ENCODE measurements at places on chromosomes 16 and 17.

- no peak for DNase-seq
Observed at GRCh38 chr16:57999366-57999970, 1.0 kb downstream of the ZNF319 start.

GRCh38 chr17:58741121-58741625 is 14.5 kb upstream of the PPM1E start:
- DNase-seq, result no peak

DNA sequence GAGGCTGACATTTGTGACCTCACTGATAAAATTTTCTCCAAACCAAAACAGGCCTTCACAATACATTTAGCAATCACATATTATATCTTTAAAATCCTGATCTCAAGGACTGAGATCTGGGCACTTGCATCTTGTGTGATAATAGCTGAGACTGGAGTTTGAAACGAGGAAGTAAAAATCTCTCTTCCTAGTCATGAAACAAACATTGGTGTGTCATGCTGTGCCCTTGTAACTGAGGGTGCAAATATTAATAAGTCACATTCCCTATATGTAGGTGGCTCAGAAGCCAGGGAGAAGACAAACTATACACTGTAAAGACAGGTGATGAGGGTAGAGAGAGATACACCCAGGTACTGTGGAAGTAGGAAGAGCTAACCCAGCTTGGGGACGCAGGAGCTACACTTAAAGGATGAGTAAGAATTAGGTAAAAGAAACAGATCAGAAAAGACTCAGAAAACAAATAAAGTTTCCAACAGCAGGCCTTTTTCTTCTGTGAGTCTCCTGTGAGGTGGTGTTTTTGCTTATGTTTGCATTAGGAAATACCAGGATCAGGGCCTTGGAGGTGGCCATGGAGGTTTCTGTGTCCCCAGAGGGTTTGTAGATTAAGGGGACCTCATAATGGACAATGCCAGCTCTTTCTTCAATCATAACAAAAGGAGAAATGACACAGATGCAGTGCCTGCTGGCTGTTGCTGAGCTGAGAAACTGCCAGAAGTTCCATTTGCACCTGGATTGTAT is 335.7 kb downstream of the GRIN2A start:
- DNase-seq, result no peak

- peak; percentile 29 for DNase-seq
Observed at GRCh38 chr16:88007321-88007731, 56.1 kb downstream of the BANP start.

DNA sequence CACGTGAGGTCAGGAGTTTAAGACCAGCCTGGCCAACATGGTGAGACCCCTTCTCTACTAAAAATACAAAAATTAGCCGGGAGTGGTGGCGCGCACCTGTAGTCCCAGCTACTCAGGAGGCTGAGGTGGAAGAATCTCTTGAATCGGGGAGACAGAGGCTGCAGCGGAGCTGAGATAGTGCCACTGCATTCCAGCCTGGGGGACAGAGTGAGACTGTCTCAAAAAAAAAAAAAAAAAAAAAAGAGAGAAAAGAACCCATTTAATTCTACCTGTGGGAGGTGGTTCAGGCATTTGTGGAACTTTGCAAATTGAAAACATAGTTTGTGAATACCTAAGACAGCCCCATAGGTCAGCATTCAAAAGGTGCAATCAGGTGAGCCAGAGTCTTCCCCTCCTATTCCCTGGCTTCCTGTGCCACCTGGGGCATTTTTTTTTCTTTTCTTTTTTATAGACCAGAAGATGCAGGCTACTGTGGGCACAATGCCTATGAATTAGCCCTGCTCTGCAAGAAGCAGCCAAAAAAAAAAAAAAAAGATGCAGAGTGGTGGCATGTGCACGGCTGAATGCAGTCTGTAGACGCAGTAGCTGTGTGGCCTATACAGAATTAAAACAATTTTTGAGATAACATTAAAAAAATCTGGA is 9.1 kb upstream of the SOCS3 start:
- no peak for DNase-seq

GRCh38 chr17:45319239-45319703 is 2.5 kb upstream of the MAP3K14 start:
- no peak for DNase-seq

DNA sequence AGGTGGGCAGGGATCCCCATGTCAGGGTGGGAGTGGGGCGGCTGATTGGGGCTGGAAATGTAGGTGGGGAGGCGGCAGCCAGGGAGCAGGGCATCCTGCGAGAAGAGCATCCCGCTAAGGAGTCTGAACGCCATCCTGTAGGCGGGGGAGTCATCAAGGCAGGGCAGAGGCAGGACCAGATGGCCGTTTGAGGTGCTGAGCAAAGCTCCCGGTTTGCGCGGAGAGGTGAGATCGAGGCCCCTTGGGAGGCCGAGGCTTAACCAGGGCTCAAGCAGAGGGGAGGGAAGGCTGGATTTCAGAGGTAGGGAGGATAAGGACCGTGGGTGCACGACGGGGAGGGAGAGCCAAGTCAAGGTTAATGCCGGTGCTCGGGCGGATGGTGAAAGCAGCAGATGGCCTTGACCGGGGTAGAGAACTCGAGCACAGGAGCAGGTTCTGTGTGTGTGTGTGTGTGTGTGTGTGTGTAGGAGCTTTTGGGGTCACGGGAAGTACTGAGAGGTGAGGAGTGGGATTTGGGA is 472 bp upstream of the NME2 start:
- DNase-seq, result no peak

- DNase-seq, result no peak
Observed at GRCh38 chr17:68446626-68447041, 10.7 kb downstream of the WIPI1 start.

GRCh38 chr17:51097708-51098446 is 22.8 kb downstream of the SPAG9 start:
- DNase-seq, result no peak

DNA sequence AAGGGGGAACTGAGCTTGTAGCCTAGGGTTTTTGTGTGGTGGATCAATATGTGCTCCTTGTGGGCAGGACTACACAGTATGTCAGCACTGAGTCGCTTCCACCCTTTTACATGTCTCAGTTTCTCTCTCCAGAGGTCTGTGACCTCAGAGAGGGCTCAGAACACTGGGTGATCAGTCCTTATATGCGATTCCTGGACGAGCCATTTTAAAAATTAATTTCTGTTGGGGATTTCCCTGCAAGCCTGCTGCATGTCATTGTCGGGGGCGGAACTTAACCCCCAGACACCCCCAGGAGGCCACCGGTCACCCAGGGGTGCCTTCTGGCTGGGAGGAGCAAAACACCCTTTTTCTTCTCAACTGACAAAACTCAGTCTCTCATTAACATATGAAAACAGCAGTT is 14.1 kb downstream of the DHRS7B start:
- DNase-seq, result no peak

GRCh38 chr17:80254396-80255251 is 6.0 kb upstream of the RNF213 start:
- DNase-seq, result no peak

DNA sequence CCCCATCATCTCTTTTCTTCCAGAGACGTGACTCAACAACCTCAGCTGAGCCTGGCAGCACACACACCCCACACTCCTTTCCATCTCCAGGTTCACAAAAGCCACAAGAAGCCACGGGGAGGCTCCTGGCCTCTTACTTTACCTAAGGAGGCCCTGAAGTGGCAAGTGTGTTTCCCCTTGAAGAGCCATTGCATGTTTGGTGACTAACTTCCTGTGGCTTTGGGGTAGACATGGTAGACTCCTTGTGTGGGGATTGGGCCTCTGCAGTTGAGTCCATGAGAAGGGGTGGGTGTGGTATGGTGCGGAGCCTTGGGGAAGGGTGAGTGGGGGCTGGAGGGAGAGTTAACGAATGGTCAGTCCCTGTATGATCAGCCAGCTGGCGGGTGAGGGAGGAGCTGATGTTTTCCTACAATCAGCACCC is 24.2 kb downstream of the SAP30BP start:
- DNase-seq, result no peak

GRCh38 chr16:50642349-50642748 is 38.8 kb downstream of the SNX20 start:
- DNase-seq, result no peak

GRCh38 chr16:19804538-19805323 is 79.9 kb downstream of the GPRC5B start:
- peak; percentile 35 for DNase-seq

DNA sequence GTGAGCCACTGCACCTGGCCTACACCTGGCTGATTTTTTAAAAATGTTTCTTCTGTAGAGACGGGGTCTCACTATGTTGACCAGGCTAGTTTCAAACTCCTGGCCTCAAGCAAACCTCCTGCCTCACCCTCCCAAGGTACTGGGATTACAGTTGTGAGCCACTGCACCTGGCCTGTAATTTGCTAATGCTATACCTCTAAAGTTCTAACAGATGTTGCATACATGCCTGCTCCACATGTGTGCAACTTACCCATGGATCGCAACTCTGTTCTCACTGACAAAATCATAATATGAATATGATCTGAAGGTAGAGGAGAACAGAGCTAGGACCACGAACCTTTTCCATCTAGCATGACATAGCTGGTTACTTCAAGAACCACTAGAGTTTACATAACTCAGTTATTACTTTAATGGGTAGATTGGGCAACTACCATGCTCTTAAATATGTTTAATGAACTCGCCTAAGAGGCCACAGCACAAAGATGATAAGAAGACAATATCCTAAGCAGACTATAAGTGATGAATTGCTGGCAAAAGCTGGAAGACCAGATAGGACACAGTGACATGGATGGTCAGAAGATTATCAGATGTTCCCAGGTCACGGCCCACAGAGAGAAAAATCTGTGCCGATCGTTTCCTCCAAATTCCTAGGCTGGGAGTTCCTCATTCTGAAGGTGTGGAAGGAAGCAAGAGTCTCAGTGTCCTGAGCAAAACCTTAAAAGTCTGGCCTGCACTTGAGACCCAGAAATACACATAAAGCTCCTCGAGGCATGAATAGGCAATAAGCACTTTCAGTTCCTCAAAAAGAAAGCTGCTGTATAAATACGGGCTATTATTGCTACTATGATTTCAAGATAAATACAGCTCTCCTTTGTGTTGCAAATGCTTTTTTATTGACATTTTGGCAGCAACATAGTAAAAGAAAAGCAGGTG is 53.6 kb upstream of the ICAM2 start:
- no peak for DNase-seq

DNA sequence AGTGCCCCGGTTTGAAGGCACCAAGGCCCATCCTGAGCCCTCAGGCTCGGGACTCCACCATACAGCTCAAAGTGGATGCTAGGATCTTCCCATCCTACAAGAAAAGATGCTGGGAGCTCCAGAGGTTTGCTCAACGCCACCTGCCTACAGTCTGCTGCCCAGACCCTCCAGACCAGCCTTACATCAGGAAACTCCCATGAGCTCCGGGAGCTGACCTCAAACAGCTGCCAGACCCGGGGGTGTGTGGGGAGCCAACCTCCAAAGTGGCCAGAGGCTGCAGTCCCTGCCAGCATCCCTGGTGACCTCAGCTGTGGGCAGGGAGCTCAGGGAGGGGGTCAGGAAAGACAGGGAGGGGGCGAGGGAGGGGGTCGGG is 43.8 kb downstream of the C16orf82 start:
- DNase-seq, result no peak

- DNase-seq, result no peak
Observed at GRCh38 chr17:6387442-6387841, 47.5 kb downstream of the AIPL1 start.

DNA sequence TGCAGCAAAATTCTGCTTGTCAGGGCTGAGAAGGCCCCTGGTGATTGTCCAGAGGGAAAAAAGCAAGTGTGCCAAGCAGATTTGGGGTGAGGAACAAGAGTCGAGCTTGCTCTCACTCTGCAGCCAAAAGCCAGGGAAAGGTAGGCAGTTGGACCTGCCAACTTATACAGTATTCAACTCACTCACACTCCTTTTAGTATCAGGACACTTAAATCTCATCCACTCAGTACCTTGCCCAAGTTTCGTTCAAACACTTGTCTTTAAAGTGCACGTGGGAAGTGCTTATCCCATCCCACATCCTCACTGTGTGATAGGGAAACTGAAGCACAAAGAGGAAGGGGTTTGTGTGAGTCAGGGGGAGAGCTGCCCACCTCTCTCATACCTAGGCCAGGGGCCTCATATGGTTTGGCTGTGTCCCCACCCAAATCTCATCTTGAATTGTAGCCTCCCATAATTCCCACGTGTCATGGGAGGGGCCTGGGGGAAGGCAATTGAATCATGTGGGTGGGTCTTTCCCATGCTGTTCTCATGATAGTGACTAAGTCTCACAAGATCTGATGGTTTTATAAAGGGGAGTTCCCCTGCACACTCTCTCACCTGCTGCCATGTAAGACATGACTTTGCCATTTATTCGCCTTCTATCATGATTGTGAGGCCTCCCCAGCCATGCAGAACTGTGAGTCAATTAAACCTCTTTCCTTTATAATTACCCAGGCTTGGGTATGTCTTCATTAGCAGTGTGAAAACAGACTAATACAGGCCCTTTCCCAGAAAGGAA is 25.6 kb upstream of the CES5A start:
- DNase-seq, result no peak

DNA sequence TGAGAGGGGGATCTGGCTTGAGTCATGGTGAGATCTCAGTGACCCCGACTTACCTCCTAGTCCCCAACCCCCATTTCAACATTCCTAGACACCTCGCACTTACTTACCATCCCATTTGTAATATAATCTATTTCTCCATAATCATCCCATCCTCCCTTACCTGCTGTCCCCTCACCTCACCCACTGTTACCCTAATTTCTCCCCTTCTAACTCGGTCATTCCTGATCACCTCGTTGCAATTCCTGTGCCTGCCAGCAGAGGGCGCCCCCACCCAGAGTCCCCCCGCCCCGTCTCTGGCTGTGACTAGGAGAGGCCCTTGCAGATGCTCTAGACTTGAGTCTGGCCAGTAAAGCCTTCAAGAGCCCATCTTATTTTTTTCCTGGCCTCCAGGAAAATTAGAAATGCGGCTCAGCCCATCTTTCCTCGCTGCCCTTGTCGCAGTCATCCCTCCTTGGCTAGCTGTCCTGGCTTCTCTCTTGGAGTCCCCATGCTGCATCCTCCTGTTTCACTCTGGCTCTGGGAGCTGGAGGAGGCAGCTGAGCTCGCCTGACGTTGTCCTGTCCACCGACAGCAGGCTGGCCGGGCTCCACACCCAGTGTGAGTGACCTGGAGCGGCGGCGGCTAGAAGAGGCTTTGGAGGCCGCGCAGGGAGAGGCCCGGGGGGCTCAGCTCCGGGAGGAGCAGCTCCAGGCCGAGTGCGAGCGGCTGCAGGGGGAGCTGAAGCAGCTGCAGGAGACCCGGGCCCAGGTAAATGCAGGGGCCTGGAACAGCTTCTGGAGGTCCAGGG is 5.0 kb downstream of the TBKBP1 start:
- peak; percentile 45 for DNase-seq

DNA sequence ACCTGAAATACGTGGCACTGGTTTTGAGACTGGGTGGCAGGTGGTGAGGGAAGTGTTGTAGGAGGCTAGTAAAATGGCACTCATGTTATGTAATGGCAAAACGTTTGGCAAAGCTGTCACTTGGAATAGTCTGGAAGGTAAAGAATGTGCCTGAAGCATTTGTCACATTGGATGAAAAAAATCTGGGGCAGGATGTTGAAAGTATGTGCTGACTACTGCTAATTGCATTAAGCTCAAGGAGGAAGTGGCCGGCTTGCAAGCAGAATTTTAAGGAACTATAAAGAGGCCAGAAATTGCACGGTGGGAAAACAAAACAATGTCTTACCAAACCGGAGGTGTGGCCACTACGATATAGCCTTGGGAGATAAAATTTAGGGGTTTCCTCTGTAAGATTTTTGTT is 26.6 kb upstream of the NLRP1 start:
- DNase-seq, result no peak

- no peak for DNase-seq
Observed at GRCh38 chr17:75242461-75243042, 18.9 kb downstream of the GGA3 start.
